Activated CD4-positive, alpha-beta T cell treated with anti-CD3 and anti-CD28 coated beads for 36 hours (primary cell): ENCODE measurements at places on chromosomes 13 and 19. TPM values are rescaled to one million over a fixed set of nuclear protein-coding genes. Genes with fewer than 3 reads are reported as not detected.

DNA sequence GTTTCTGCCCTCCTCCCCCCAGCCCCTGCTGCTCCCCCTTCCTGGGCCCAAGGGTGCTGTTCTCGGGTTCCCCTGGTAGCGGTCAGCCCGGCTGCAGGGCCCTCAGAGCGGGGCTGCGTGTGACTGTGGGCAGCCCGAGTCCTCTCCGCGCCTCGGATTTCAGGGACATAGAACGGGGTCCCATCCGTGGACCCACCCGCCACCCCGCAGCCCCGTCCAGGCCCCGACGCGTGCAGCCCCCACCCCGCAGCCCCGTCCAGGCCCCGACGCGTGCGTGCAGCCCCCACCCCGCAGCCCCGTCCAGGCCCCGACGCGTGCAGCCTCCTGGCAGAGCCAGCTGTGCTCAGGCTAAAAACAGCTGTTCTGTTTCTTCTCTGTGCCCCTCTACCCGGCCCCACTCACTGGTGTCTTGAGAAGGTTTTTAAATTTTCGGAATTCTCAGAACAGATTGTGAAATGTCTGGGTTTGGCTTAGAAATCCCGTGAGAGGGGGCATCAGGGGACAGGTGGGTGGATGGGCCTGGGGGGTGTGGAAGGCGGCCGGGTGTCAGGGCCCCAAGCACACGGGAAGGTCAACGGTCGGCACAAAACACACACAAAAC lies 5.5 kb upstream of the PRTN3 start:
- H3K27me3 ChIP-seq: peaks cover 9% of the 10 kb centered on the region
- no peaks in the 10 kb centered on the region for H3K4me1 ChIP-seq
- no peak overlapping the region for H3K4me3 ChIP-seq
- no peak for DNase-seq
- no peaks in the 10 kb centered on the region for H3K36me3 ChIP-seq

DNA sequence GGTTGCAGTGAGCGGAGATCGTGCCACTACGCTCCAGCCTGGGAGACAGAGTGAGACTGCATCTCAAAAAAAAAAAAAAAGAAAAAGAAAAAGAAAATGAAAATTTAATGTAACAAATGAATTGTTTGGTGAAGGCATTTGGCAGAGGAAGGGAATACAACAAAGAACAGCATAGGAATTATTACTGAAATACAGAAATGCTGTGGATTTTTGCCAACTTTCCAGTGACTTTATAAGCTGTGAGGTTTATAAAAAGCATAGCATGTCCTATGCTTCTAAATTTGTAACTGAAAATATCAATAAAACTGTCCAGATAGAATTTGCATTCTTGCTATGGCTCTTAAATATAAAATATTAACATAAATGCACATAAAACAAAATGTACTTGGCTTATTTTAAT lies 112.9 kb upstream of the IRS2 start:
- DNase-seq: no peak
- H3K27me3 ChIP-seq: peaks cover 7% of the 10 kb centered on the region
- H3K4me3 ChIP-seq: no peak overlapping the region
- H3K27ac ChIP-seq: no peak overlapping the region
- H3K36me3 ChIP-seq: no peaks in the 10 kb centered on the region
- H3K4me1 ChIP-seq: no peaks in the 10 kb centered on the region

DNA sequence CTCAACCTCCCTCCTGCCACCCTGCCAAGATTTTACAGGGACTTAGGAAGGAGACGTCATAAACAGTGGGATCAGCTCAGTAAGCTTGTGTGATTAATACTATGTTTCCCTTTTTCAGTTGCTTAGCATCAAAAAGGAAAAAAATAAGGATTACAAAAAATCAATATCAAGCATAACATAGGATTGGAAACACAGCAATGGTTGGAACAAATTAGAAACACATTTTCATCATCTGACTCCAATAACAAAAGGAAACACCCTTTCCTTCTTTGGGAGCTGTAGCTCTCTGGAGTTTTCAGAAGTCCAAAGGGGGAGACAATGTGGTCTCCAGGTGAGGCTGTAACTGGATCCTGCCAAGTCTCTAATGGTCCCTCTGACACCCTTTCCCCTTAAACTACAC lies 233.4 kb downstream of the B3GLCT start:
- no peak overlapping the region for H3K4me3 ChIP-seq
- H3K36me3 ChIP-seq: no peaks in the 10 kb centered on the region
- no peak overlapping the region for H3K27ac ChIP-seq
- no peaks in the 10 kb centered on the region for H3K4me1 ChIP-seq

DNA sequence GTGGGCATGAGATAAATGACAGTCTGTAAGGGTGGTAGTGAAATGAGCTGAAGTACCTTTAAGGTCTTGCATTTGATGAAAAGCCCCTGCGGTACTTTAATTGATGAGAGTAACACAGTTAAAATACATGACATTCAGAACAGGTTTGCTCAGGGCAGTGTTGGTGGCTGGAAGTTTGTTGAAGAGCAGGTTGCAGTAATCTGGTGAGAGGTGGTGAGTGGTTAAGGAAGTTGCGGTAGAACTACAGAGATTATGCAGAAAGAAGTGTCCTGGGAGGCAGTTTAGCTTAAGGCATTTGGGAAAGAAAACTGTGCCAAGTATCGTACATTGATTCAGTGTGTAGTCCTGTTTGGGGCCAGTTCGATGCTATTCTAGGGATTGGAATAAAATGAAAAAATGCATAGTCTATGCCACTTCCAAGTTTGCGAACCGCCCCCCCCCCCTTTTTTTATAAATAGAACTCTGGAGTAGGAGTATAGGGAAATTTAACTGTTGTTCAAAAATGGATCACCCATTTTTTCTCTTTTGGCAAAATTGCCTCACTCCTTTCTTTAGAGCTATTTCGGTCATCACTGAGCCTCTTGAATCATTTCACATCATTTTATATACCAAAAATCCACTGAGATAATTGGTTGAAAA lies 42.7 kb downstream of the SLAIN1 start:
- H3K4me1 ChIP-seq: peaks cover 21% of the 10 kb centered on the region
- DNase-seq: no peak
- H3K27ac ChIP-seq: no peak overlapping the region
- peaks cover 3% of the 10 kb centered on the region for H3K36me3 ChIP-seq
- no peaks in the 10 kb centered on the region for H3K27me3 ChIP-seq
- no peak overlapping the region for H3K4me3 ChIP-seq

DNA sequence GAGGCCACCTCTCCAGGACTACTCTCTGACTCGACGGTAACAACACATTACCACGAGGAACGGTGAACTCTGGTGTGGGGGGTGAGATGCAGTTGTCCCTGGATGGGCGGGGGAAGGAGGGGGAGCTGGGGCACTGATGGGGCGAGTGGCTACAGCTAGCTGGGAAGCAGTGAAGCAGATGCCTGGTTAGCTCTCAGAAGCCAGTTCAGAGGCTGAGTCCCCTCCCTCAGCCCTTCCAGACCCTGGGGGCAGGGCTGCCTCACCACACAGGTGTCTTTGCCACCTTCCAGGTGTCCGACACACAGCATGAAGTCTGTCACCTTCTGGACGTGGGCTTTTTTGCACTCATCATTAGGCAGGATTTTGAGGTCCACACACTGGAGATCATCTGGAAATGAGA lies 4.0 kb downstream of the KLK1 start:
- H3K36me3 ChIP-seq: no peaks in the 10 kb centered on the region
- peaks cover 57% of the 10 kb centered on the region for H3K27me3 ChIP-seq
- no peak overlapping the region for H3K4me3 ChIP-seq
- no peak for DNase-seq
- H3K4me1 ChIP-seq: peaks cover 45% of the 10 kb centered on the region

- H3K4me3 ChIP-seq: peak overlapping the region; percentile 77
- H3K27ac ChIP-seq: peak overlapping the region; percentile 73
- H3K36me3 ChIP-seq: peaks cover 8% of the 10 kb centered on the region
- DNase-seq: peak; percentile 82
- H3K27me3 ChIP-seq: no peaks in the 10 kb centered on the region
- peaks cover 30% of the 10 kb centered on the region for H3K4me1 ChIP-seq
Observed at GRCh38 chr19:47227352-47228167, 3.4 kb downstream of the BBC3 start.

GRCh38 chr19:6577476-6578125 lies 13.3 kb downstream of the CD70 start:
- no peaks in the 10 kb centered on the region for H3K36me3 ChIP-seq
- DNase-seq: no peak
- peaks cover 17% of the 10 kb centered on the region for H3K27me3 ChIP-seq
- H3K4me3 ChIP-seq: no peak overlapping the region
- H3K4me1 ChIP-seq: no peaks in the 10 kb centered on the region
- no peak overlapping the region for H3K27ac ChIP-seq

GRCh38 chr19:49692147-49692506 lies 1.2 kb downstream of the CPT1C start:
- peaks cover 23% of the 10 kb centered on the region for H3K4me1 ChIP-seq
- no peak overlapping the region for H3K27ac ChIP-seq
- DNase-seq: no peak
- no peak overlapping the region for H3K4me3 ChIP-seq
- H3K36me3 ChIP-seq: peaks cover 14% of the 10 kb centered on the region

Gene SRRM5
- 0.37 TPM for total RNA-seq

Gene ZSCAN22
- total RNA-seq: 3.1 TPM

Gene TNNT1
- 0.50 TPM for total RNA-seq

Gene PEAK3
- not detected for total RNA-seq

Gene SLITRK5
- total RNA-seq: not detected

Gene DLEU7
- not detected for total RNA-seq

Gene ATP4B
- not detected for total RNA-seq

Gene CPT1C
- 1.1 TPM for total RNA-seq
